ENCODE measurements at places on chromosomes 1 and 21.
A peak's percentile ranks its signal among the peaks of the same experiment; 100 is the strongest.

DNA sequence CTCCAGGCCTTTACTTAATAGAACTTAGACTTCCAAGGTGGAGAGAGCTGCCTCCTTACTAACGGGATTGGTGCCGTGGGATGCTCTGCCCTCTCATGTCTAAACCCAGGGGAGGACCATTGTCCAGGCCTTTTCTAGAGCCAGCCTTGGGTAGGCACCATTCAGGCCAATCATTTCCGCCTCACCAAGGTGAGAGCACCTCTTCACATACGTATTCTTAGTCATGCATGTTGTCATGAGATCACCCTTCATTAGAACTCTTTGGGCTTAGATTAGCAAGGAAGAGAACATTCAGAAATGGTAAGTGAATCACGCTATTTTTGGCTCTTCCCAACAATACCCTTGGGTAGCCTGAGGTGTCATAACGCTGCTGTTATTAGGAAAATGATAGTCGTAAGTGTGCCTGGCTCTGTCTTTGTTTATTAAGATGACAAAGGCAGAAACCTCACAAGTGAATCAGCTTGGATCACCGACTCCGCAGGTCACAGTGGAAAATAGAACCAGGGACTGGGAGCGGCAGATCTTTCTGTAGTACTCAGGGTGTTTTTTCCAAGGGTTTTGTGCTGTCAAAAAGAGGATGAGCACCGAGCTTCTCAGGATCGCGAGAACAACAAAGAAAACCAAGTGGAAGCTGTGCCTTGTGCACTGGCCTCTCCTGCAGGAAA, 55.0 kb downstream of the HUNK start:
- DNase-seq, result no peak

DNA sequence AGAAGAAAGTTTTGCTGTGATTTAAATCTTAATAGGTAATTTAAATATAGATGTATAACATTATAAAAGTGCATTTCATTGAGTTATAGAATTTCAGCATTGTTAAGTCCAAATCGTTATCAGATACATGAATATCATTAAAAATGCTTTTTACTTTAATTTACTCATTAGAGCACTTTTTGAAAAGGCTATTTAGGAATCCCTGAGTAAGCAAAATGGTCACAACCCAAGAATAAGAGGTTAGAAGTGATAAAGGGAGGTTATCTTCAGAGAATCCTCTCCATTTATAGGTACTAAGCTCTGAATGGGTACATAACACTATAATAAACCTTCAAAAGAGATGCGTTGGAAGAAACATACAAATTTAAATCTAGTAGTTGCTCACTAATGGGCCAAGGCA, 130.7 kb downstream of the SLC30A10 start:
- no peak for DNase-seq

- DNase-seq, result no peak
Measured at GRCh38 chr1:1539310-1540089, 924 bp downstream of the TMEM240 start.

DNA sequence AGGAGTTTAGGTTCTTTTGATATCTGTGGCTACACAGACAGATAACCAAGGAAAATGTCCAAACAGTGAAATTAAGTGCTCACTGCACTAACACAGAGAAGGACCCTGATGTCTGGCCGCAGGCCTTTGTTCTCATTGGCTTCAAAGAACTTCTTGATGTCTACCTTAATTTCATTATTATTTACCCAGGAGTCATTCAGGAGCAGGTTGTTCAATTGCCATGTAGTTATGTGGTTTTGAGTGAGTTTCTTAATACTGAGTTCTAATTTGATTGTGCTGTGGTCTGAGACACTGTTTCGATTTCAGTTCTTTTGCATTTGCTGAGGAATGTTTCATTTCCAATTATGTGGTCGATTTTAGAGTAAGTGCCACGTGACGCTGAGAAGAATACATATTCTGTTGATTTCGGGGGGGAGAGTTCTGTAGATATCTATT, 15.2 kb upstream of the LGALS8 start:
- peak; percentile 5 for DNase-seq

DNA sequence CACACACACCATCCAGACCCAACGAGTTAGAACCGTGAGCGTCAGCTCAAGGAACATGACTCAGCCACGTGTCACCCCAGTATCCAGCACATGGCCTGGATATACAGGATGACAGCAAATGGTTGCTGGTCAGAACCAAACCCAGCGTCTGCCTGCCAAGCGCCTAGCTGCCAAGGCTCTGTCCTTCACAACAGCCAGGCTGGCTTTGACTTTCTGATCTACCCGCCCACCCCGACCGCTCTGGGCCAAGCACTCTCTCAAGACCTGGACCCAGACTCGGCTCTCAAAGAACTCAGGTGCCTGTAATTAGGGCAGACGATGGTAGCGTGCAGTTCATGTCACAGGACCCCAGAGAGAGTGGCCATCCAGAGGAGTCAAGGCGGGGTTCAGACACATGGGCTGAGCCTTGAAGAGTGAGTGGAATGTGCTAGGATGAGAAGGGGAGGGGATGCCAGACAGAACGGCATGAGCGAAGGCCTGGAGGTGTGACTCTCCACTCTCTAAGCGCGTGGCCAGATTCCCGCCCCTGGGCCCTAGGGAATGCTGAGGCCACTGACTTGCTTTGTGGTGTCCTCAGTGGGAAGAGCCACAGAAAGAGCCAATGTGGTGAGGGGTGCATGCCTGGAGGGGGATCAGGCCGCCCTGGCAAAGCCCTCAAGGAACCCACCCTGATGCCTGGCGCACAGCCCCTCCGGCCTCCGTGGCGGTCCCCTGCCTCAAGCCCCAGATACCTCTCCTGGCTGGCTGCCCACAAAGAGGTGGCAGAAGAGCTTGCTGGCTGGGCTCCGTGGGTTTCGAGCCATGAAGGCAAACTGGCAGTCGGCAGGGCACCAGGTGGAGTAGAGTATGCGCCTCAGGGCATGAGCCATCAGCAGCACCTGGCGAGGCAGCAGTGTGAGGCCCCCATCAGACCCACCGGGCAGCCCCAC, 7.0 kb downstream of the SH2D5 start:
- no peak for DNase-seq

- peak; percentile 21 for DNase-seq
Measured at GRCh38 chr1:12341667-12342066, 111.8 kb downstream of the VPS13D start.

DNA sequence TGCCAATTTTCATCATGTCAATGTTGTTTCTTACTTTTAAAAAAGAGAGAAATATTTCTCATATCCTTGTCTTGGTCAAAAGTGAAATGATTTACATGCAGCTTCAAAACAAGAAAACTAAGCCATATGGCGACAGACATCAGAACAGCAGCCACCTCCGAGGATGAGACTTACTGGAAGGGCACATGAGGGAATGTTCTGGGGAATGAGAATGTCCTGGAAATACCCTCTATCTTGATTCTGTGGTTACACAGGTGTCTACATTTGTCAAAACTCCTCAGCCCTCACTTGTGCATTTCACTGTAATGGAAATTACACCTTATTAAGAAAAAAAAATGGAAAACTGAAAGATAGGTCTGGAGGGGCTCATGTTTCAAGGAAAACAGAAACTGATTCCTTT, 14.2 kb upstream of the ECE1 start:
- no peak for DNase-seq

GRCh38 chr1:53559391-53559815, 100.2 kb downstream of the DMRTB1 start:
- no peak for DNase-seq

- DNase-seq, result no peak
Measured at GRCh38 chr1:223617323-223618070, 48.0 kb downstream of the CAPN8 start.

GRCh38 chr1:19918057-19918456, 5.4 kb downstream of the PLA2G2E start:
- peak; percentile 78 for DNase-seq

GRCh38 chr1:21182181-21182731, 5.6 kb upstream of the EIF4G3 start:
- no peak for DNase-seq

- DNase-seq, result peak; percentile 83
Measured at GRCh38 chr1:61043010-61043820, 39.1 kb upstream of the NFIA start.

- no peak for DNase-seq
Measured at GRCh38 chr1:206029484-206029883, 5.8 kb upstream of the CTSE start.

- DNase-seq, result no peak
Measured at GRCh38 chr1:5191470-5191869, 537.1 kb downstream of the AJAP1 start.

DNA sequence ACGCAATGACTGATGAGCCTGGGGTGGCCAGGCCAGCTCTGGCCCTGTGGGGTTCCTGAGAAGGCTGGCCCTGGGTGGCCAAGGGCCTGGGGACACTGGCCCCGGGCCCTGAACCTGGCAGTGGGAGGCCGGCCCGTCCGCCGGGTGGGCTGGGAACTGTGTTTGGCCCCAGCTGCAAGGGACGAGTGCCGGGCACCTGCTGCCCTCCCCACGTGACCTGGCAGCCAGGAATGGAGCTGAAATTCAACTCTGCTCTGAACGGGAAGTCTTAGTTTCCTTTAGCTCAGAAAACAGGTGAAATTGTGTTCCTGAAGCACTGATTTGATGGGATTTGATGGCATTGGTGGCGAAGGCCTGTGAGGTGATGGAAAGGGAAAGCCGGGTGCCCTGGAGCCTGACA, 8.2 kb upstream of the TTLL10 start:
- DNase-seq, result no peak

- no peak for DNase-seq
Measured at GRCh38 chr1:198574325-198574724, 33.8 kb upstream of the ATP6V1G3 start.

- DNase-seq, result no peak
Measured at GRCh38 chr1:101013776-101014175, 11.8 kb downstream of the DPH5 start.

- DNase-seq, result no peak
Measured at GRCh38 chr1:40383095-40383487, 9.6 kb downstream of the SMAP2 start.

GRCh38 chr1:243244432-243244841, 10.6 kb downstream of the CEP170 start:
- DNase-seq, result no peak

Data from CD4-positive, alpha-beta T cell treated with Interleukin-17A for 1 hour (primary cell).